ENCODE measurements at places on chromosomes 7 and 10. TPM values are rescaled to one million over a fixed set of nuclear protein-coding genes. Genes with fewer than 3 reads are reported as not detected.

DNA sequence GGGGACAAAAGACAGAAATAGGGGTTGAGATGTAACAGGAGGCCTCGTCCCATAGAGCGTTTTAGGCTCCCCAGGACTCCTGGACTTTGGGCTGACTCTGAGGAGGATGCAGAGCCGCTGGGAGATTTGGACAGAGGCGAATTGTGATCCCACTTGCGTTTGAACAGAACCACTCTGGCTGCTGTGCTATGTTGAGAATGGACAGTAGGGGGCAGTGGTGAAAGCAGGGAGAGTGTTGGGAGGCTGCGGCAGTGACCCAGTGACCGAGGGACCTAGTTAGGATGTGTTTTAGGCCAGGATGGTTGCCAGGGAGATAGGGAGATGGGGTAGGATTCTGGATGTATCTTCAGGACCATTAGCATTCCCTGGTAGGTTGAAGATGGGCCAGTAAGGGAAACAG is 271.6 kb downstream of the CCDC3 start:
- DNase-seq: no peak

- no peak for DNase-seq
Measured at GRCh38 chr10:100808876-100809275, 63.5 kb downstream of the PAX2 start.

DNA sequence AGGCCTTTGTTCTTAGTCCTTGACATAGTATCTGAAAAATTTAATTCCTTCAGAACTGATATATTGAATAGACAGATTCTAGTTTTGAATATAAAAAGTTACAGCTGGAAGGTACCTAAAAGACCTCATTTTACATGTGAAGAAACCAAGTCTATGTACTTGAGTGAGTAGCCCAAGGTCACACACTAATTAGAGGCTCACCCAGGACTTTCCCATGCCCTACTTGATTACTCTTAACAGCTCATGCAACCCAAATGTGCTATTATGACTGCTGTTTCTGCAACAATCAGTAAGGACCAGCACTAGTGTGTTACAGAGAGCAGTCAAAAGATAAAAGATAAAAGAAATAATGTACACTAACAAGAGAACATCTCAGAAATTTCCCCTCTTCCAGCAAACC is 40.7 kb upstream of the BET1 start:
- DNase-seq: no peak

The INA gene
- total RNA-seq: 5.8 TPM
